ENCODE measurements at places on chromosomes 6 and 20.

GRCh38 chr6:75747152-75747992, 1.7 kb upstream of the MYO6 start:
- no peak for DNase-seq

DNA sequence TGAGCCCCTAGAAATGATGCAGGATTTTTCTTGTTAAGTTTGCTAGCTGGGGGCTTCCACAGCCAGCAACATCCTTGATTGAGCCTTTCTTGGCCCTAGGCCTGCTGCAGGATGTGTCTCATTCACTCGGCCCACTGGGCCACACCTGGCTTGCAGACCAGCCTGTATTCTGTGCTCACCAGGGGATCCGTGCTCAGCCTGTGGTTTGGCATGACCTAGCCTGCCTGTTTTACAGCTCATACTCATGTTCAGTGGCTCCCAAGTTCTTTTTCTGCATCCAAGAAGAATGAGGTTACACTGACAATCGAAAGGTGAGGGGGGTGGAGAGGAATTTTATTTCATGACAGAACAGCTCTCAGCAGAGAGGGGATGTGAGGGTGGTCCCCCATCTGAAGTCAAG, 263.4 kb downstream of the RIMS1 start:
- no peak for DNase-seq

DNA sequence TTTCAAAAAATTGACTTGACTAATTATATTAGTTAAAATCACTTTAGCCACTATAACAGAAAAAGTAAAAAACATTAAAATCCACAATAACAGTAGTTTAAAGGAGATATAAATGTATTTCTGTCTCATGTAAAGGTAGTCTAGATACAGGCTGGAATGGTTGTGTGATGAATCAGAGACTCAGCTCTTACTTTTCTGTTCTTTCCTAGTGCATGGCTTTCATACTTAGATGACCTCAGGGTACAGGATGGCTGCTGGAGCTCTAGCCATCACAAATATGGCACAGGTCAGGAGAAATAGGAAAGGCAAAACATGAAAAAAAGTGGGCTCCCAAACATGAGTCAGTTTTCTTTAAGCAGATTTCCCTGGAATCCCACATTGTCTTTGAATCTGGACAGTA, 157.7 kb upstream of the FLRT3 start:
- DNase-seq = no peak

GRCh38 chr6:56766806-56767178, 124.1 kb upstream of the DST start:
- DNase-seq = no peak

DNA sequence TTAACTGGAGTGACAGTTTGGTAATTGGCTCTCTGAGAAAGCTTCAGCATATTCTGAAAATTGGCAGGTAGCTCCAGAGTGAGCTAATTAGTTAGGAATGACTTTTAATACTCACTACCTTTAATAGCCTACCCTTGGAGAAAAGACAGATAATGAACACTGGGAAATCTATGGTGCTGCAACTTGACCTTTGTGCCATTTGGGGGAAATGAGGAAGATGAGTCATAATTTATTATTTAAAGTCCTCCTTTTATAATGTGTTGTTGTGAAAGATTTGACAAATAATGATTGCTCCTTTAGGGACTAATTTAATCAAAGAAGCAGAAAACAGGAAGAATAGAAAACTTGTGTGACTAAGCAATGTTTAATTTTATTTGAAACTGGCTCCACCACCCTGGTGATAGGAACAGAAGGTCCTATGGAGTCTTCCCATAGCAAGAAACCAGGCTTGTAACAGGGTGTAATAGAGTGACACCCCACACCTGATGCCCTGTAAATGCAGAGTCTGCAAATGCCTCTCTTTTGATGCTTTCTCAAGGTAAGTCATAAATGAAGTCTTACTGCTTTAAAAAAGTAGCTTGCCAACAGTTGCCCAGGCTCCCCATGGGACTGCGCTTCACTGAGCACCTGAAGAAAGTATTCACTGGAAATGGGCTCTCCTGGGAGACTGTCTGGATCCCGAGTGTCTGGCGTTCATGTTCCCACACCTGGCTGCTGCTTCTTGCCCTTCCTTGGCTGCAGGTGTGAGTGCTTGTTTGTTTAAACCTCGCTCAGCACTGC, 134.4 kb downstream of the LRRC1 start:
- DNase-seq = no peak

DNA sequence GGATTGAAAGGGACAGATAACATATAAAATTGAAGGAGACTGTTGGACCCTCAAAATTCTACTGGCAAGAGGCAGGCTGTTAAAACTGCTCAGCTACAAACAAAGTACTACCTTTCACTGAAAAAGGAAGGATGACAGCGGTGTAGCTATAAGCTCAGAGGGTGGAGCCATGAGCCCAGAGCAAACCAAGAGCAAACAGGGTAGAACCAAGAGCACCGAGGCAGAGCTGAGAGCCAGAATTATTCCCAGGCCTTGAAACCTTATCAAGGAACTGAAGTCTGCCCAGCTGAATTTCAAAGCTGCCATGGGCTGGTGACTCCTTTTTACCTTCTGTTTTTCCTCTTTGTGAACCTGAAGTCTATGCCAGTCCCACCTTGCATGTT, 74.7 kb upstream of the SLC4A11 start:
- DNase-seq = no peak

- DNase-seq = no peak
These were observed 95.8 kb downstream of the ERMARD start for GRCh38 chr6:169847141-169847674.

GRCh38 chr20:41344477-41344876, 3.9 kb downstream of the LPIN3 start:
- DNase-seq = no peak

DNA sequence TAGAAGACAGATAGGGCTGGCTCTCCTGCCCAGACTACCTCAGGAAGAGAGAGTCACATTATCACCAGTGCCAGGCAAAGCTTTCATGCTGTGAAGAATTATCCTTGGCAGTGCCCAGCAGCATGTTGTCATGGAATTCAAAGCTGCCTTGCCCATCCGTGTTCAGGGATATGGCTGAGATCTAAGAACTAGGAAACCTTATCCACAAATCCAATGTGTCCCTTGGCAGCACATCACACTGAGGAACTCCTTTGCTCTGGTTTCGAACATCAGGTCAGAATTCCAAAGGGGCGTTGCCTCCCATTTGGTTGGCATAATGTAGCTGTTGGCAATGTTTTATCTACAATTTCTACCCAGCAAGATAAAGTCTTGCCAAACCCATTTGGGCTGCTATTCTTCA, 52.7 kb downstream of the ADGRF1 start:
- no peak for DNase-seq

GRCh38 chr20:1294497-1294896, 28.4 kb downstream of the SNPH start:
- no peak for DNase-seq

- no peak for DNase-seq
These were observed 160.1 kb downstream of the SMOC2 start for GRCh38 chr6:168601111-168601510.

- no peak for DNase-seq
These were observed 20.4 kb downstream of the TRERF1 start for GRCh38 chr6:42431356-42431755.

GRCh38 chr20:50001784-50002311, 19.1 kb downstream of the SNAI1 start:
- DNase-seq = peak; percentile 59

GRCh38 chr6:51542475-51542874, 544.9 kb downstream of the PKHD1 start:
- no peak for DNase-seq

- DNase-seq = no peak
These were observed 24.3 kb upstream of the EMILIN3 start for GRCh38 chr20:41390889-41391288.

GRCh38 chr20:2276015-2276414, 19.8 kb upstream of the TGM3 start:
- no peak for DNase-seq

GRCh38 chr6:168948990-168949531, 304.6 kb downstream of the THBS2 start:
- no peak for DNase-seq

DNA sequence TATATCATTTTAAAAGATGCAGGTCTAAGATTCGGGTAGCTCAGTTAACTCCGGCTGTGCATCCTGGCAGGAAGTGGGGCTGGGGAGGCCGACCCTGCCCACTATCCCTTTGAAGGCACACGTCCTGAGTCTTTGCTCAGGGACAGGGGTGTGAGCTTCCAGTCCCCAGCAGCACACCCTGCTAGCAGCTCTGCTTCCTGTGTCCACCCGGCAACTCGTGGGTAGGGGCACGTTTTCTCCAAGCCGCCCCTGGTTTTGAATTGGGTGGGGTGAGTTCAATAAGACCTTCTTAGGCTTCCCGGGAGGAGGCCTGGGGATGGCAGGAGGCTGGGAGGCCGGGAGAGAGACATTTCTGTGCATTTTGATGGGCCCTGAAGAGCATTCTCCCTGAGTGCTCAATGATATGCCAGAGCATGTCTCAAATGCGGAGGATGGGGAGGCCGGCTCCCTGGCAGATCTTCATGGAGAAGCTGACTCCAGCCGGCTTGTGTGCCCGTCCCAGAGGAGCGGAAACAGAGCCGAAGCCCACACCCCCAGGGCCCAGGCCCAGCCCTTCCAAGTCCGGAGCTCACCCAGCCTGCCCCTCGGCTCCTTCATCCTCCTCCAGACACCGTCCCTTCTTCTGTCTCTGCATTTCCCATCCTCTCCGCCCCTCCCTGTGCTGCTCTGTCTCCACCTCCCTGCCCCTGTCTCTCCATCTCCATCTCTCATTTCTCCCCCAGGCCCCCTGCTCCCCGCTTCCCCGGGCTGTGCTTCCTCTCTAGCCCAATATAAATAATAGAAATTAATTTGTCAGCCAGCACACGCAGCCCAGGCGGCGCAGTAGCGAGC, 36.3 kb upstream of the ZFAND3 start:
- peak; percentile 18 for DNase-seq

- DNase-seq = no peak
These were observed 22.4 kb upstream of the IFNGR1 start for GRCh38 chr6:137241481-137242038.

GRCh38 chr6:30497714-30498113, 8.4 kb downstream of the HLA-E start:
- DNase-seq = no peak

DNA sequence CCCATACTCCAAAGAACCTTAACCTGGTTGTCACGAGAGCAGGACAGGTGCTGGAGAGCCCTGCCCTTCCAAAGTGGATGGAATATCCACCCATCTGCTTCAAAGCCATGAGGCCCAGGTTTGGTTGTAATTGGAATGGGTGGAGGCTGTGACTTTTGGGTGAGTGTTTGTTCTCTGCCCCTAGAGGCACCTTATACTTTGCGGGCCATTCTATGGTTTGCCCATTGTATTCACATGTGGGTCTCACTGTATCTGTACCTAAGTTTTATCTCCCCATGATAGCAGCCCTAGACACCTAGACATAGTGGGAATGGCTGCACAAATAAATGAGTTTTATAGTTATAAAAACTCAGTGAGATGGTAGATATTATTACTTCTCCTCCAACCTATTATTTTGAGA, 67.1 kb upstream of the NAA20 start:
- DNase-seq = no peak

GRCh38 chr6:139296927-139297326, 5.1 kb upstream of the TXLNB start:
- DNase-seq = no peak

GRCh38 chr6:54267798-54268197, 40.4 kb upstream of the TINAG start:
- DNase-seq = peak; percentile 5

GRCh38 chr20:47365023-47365764, 8.7 kb upstream of the ZMYND8 start:
- DNase-seq = no peak

DNA sequence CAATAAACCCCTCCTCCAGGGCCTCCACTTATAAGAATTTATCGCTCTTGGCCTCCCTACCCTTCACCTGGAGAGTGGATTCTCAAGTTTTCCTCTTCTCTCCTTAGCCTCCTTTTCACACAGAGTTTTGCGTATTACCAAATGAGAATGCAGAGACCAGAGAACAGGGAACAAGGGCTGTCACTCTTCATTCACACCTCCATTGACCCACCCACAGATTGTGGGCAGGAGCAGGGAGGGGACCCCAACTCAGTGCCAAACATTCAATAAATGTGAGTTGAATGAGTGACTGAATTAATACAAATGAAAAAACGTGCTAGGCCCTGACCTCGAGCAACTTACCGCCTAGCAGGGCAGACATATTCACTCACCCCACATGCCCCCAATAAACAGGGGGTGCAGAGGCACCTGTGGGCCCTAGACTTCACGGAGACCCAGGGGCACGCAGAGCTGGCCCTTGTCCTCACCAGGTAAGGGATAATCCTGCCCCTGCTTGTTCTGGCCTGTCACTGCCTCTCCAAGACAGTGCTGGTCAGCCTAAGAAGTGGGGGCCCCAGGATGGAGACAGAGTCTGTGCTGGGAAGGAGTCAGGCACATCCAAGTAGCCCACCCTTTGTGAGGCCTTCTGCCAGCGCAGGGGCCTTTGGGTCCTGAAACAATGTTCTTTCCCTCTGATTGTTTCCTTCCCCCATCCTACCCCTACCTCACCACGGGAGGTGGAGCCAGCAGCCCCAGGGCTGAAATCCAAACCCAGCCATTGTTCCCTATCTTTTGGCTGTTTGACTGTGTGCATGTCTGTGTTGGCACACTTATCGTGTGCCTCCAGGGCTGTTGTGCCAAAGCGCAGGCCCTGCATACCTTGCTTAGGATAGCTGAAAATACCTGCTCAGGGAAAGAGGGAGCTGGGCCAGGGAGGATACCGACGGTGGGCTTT, 8.4 kb upstream of the TJAP1 start:
- no peak for DNase-seq

DNA sequence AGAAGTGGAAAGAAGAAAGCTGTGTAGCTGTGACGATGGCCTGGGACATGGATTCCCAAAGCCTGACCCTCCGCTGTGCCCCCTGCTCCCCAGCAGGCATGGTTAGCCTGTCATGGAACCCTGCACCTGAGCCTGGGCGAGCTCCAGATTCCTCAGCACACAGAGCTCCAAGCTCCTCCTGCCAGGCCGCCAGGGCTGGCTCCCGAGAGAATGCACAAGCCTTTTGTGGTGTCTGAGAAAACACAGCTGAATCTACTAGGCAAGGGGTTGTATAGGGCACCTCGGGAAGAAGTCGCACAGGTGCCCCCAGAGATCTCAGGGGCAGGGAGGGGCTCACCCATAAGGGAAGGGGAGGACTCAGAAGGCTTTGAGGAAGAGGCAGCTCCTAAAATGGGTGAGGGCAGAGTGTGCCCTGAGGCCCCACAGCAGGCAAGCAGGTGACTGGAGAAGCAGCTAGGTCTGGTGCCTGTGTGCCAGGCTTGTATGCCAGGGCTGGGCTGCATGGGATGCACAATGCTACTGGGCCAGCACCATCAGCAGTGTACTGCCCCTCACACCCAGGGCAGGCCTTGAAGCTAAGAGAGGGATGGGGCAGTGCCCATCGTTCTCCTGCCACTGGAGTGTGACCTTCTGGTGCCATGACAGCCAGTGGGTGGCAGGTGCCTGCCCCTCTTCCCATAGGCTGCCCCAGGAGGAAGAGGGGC, 64.3 kb upstream of the CD93 start:
- no peak for DNase-seq

Data from activated CD8-positive, alpha-beta T cell treated with anti-CD3 and anti-CD28 coated beads for 36 hours (primary cell).